Stimulated activated CD4-positive, alpha-beta T cell treated with anti-CD3 and anti-CD28 coated beads, Interleukin-1b, Interleukin-23, amount 100 ng/mL, for 1 hour (primary cell): ENCODE measurements at places on chromosomes 2 and 18.

DNA sequence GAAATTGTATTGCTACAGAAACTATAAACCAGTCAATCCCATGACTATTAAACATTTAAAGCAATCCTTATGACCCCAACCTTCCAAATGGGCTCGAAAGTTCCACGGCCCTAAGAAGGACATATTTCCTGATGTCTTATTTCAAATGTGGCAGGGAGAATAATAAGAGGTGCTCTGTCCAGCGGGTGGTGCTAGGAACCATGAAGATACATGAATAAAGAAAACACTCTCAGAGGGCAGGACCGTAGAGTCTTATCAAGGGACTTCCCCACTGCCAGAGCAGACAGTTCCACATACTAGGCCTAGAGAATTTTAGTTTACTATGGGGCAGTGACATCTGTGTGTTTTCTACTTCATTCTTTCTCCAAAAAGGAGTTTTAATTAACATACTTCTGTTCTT, 187.1 kb upstream of the PIK3C3 start:
- no peak for DNase-seq

DNA sequence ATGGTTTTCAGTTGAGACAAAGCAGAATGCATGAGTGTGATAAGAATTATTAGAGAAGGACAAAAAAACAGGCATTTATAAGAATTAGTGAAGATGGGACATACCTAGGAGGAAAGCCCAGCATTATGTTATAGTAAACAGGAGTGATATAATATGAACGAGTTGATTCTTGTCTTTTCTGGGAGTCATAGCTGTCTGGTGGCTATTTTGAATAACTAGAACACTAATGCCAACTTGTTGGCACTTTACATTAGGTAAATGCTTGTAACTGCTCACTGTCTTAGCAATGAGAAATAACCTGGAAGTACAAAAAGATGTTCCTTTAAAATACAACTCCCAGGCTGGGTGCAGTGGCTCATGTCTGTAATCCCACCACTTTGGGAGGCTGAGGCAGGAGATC, 540.8 kb upstream of the SPHKAP start:
- no peak for DNase-seq

DNA sequence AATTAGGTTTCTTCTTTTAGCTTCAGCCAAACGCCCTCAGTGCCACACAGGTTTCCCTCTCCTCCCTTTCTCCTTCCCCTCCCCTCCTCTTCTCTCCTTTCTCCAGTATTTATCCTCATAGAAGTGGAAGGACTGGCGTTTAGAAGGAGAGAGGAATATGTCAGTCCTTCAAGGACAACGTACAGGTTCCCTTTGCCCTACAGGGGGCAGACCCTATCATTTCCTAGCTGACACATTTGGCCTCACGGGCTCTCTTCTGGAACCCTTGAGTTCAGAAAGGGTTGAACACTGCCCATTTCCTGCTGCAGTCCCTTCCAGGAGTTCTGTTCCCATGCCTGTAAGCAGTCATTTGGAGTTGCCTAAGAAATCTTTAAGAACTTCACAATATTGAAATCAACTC, 46.1 kb downstream of the CDCA7 start:
- DNase-seq = no peak

DNA sequence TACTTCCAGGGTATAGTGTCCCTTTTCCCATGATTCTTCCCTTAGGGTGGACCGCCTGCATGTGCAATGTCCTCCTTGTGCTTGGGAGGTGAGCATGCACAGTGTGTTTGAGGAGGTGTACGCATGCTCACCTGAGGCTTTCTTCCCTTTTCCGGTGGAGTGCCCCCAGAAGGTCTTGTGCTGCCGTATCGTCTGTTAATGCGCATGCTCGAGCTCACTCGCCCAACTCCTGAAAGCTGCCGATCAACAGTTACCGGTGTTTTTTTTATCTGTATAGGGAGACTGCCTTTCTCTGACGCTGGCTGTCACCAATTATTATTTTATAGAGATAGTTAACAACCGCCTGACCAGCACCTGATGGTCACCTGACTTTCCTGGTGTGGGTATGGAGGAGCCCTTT, 458.8 kb upstream of the MEX3C start:
- no peak for DNase-seq

DNA sequence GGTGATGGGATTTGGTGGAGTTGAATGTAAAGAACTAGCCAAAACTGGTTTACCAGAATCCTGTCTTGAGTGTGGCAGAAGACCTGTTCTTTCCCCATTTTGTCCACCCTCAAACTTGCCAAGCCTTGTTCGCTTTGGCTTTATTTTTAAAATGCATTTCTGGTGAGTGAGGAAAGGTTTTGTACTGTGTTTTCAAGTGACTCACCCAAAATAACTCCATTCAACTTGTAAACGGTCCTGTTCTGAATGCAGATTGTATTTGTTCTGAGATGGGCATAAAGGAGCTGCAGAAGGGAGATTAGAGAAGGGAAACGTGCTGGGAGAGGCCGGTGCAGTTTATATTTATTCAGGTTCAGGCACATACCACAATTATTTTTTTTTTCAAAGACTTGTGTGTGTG, 5.3 kb upstream of the ITPRID2 start:
- no peak for DNase-seq

DNA sequence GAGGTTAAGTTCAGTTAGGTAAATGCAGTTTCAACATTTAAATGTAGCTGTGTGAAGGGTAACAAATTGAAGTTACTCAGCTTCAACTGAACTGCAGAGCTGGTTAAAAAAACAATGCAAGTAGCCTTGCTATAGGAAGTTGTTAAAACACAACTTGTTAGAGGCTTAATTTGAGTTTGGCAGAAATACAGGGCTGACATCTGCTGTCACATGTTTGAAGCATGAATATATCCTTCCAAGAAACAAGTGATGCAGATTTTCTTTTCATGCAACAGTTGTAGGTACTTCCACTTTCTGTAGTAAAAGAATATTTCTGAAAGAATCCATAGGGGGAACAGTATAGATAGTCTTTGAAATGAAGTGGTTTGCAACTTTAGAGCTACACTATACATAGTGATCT, 208.7 kb upstream of the RASGRP3 start:
- no peak for DNase-seq
